Activated T-helper 9 cell treated with anti-CD3 and anti-CD28 coated beads, Interleukin-2, amount 50 U/mL, for 16 hours (primary cell): ENCODE measurements at places on chromosomes 1 and 21.
A peak's percentile ranks its signal among the peaks of the same experiment; 100 is the strongest.

DNA sequence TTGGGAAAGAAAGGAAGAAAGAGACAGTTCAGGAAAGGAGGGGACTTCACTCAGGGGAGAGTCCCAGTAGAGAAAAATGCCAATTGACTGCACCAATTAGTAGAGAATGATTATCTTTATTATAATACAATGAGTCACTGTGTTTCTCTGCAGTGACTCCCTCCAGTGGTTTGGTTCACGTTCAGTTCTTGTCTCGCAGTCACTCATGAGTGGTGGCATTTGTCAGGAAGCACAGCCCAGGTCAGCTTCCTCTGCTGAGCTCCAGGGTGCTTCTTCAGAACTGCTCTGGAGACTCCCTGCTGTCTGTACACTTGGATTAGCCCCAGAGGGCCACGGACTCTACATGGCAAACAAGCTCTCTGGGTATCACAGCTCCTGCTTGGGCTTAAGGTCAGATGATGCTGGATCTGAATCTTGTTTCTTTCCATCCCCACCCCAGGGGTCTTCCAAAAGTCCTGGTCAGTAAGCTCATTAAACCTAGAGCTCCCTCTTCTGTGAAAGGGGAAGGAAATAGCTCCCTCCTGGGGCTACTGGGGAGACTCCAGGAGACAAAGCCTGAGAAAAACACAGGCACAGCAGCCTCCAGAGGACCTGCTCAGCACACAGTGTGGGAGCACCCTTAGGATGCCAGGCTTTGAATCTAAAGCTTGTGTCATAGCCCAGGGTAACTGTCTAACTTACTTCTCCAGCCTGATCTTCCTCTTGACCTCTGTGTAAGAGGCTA is 619.0 kb downstream of the AJAP1 start:
- no peak for DNase-seq

DNA sequence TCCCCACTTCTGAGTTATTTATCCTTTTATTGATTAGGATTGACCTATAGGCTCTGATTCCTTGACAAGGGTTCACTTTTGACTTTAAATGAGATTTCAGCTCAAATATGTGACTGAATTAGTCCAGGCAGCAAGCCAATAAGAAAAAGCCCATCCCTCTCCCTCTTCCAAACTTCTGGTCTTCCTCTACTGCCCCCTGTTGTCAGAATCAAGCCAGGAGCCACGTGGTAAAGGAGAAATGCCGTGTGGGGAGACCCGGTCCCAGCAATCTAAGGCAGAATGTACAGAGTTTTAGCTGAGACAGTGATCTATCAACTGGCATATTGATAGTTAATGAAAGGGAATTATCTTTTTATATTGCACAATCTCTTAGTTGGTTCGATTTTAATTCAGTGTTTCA is 5.2 kb downstream of the ADAMTS5 start:
- no peak for DNase-seq

- DNase-seq, result no peak
These were observed 329.0 kb upstream of the DAB1 start for GRCh38 chr1:57752843-57753242.

- no peak for DNase-seq
These were observed 20.7 kb downstream of the AGT start for GRCh38 chr1:230693221-230693620.

DNA sequence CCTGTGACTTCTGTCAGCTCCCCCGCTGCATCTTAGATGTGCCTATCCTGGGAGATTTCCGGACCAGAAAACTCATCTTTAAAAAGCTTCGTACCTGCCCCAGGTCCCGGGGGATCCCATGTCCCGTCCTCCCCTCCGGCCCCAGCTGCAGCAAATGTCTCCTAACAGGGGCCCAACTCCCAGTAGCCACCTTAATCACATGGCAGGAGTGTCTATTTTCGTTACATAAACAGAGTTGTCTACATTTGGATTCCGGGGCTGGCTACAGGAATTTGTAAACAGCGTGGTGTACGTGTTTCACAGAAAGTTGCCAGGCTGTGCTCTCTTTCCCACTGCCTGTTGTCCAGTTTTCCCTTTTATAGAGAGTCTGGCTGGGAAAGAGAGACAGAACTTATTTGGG is 17.9 kb upstream of the KCNE2 start:
- no peak for DNase-seq

DNA sequence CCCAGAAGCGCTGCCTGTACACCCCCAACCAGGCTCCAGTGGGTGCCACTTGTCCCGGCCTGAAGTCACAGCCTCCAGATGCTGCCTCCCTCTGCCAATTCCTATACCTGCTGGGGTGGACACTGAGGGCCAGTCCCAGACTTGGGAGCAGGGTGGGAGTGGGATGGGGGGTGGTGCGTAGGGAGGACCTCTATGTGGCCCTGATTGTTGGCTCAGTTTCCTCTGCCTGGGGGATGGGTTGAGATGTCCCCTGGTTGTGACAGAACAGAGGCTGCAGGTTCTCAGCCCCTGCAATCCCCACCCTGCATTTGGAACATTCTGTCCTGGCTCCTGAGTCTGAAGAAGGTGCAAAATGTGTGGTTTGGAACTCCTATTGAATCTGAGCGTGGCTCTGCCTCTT is 27.2 kb downstream of the RAB7B start:
- DNase-seq, result no peak

- no peak for DNase-seq
These were observed 14.7 kb upstream of the CITED4 start for GRCh38 chr1:40876891-40877290.

GRCh38 chr21:35543746-35544145 is 494.6 kb upstream of the RUNX1 start:
- DNase-seq, result no peak

DNA sequence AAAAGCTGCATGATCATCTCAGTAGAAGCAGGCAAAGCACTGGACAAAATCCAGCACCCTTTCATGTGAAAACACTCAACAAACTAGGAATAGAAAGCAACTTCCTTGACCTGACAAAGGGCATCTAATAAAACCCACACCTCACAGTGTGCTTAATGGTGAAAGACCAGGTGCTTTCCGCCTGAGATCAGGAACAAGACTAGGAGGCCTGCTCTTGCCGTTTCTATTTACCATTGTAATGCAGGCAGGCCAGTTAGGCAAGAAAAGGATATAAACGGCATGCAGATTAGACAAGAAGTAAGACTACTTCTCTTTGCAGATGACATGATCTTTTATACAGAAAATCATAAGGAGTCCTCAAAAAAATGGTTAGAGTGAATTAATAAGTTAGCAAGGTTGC is 37.2 kb downstream of the SLC37A1 start:
- DNase-seq, result no peak

GRCh38 chr1:157477419-157477818 is 74.9 kb downstream of the FCRL5 start:
- no peak for DNase-seq

- no peak for DNase-seq
These were observed 20.6 kb downstream of the COL6A2 start for GRCh38 chr21:46118316-46119143.

GRCh38 chr1:10655002-10655401 is 141.4 kb downstream of the CASZ1 start:
- DNase-seq, result no peak

- no peak for DNase-seq
These were observed 890.9 kb downstream of the MRPL39 start for GRCh38 chr21:24716281-24716918.

- DNase-seq, result no peak
These were observed 15.6 kb upstream of the ALG14 start for GRCh38 chr1:95088303-95088702.

GRCh38 chr1:23825762-23826522 is 713 bp upstream of the HMGCL start:
- no peak for DNase-seq

- no peak for DNase-seq
These were observed 13.0 kb upstream of the PAQR6 start for GRCh38 chr1:156260896-156261295.

- no peak for DNase-seq
These were observed 219.6 kb downstream of the PDE4B start for GRCh38 chr1:66012106-66012784.

- no peak for DNase-seq
These were observed 125.2 kb downstream of the MAST2 start for GRCh38 chr1:45928486-45929205.

GRCh38 chr1:12203216-12204007 is 26.4 kb upstream of the VPS13D start:
- DNase-seq, result no peak

- DNase-seq, result peak; percentile 7
These were observed 29.2 kb downstream of the VASH2 start for GRCh38 chr1:212979340-212980122.

- no peak for DNase-seq
These were observed 1173.6 kb downstream of the KCNT2 start for GRCh38 chr1:195434566-195435203.

- no peak for DNase-seq
These were observed 4.7 kb downstream of the PDXK start for GRCh38 chr21:43723648-43724047.

DNA sequence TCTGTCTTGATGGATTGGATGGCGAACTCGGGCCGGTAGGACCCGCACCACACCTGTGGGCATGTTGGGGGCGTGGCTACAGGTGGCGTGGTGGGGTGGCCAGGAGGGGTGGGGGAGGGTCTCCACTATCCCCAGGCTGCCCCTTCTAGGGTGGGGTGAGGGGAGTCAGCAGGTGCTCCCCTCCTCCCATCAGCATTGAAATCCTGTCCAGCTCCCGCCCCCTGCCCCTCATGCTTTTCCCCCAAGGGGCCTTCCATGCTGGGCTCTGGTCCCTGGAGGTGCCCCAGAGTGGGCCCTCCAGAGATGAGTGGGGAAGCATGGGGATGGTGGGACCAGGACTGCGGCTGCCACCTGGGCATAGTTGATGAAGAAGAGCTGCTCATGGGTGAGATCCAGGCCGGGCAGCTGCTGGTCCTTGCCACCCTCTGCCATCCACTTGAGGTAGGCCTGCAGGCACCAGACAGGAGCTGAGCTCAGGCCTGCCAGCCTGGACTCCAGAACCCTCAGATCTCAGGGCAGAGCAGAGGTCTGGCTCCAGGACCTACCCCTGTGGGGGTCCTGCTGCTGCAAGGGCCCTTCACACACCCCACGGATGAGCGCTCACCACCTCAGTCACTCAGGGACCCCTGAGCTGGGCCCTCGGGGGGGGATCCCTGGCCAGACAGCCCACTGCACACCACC is 5.1 kb downstream of the PRXL2B start:
- DNase-seq, result no peak

DNA sequence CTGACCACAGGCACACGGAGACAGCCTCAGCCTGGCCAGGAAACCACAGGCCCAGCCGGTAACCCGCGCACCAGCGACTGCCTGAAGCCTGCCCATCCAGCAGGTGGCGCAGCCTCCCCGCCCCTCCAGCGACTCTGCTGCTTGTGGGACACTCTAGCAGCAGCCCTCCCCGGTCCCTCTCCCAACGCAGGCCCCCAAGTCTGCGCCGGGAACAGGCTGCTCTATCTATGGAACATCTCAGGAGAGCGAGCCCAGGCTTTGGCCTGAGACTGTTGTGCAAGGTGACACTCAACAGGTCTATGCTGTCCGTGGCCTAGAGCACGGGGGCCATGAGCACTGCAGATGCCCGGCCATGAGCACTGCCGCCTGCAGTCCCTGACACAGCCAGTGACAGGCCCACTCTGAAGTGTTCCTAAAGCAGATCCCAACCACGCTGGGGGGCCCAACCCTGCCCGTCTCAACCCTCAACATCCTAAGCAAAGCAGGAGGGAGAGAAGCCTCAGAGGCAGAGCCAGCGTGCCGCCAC is 28.4 kb downstream of the WDR4 start:
- DNase-seq, result no peak

DNA sequence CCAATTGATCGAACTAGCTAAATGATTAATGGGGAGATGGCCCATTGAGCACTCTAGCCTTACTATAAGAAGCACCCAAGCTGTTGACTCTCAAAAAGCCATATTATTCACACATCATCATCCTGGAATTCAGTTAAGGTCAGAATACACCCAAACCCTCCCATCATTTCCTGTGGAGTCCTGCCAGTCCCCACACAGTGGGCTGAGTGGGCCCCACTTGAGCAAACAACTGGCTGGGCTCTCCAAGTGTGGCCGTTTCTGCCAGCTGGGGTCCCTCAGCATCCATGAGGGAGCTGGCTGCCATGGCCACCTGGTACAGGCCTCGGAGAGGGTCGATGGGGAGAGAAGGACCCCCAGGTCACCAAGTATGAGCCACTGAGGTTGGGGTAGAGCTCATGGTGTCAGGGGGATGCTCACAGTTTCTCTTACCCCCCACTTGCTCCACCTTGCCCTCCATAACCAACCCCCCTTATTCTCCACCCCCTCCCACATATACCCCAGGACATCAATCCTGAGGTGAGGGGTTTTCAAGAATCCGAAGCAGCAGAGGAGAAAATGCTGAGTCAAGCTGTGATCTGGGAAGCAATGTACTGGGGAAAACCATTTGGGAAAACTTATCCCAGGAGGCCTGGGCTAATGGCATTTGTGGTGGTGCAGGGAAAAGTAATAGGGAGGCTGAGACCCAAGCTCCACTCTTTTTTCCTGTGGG is 60.3 kb downstream of the UBE2T start:
- DNase-seq, result no peak

DNA sequence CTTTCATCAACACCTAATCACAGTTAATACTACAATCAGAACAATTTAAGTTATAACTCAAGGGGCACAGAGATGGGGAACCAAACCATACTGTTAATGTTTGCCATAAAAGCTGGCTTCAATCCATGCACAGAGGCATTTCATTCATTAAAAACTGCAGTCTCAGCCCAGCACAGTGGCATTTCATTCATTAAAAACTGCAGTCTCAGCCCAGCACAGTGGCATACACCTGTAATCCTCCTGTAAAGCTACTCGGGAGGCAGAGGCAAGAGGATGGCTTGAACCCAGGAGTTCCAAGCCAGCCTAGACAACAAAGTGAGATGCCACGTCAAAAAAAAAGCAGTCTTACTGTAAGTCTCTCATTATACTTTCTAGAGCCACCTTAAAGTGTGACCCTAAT is 29.2 kb downstream of the ARID4B start:
- no peak for DNase-seq

DNA sequence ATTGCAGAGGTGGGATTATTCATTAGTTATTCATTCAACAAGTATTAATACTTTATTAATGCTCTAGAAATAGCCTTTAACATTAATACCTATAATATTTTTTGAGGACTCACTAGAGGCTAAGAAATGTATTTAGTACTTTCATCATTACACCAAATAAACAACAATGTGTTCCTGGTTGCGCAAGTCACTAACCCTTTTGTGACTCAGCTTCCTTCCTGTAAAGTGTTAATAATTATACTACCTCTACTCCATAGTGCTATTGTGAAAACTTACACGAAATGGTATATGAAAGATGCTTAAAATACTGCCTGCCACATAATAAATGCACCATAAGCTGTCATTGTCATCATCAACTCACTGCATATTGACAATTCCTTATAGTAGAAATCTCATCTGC is 431.0 kb downstream of the DPYD start:
- DNase-seq, result no peak

GRCh38 chr1:98322086-98322485 is 339.4 kb upstream of the SNX7 start:
- no peak for DNase-seq
